ENCODE measurements at places on chromosomes 2 and 18.

- DNase-seq, result no peak
Measured at GRCh38 chr2:239693761-239694415, 293.1 kb upstream of the HDAC4 start.

- no peak for DNase-seq
Measured at GRCh38 chr2:44548221-44549098, 186.7 kb downstream of the CAMKMT start.

DNA sequence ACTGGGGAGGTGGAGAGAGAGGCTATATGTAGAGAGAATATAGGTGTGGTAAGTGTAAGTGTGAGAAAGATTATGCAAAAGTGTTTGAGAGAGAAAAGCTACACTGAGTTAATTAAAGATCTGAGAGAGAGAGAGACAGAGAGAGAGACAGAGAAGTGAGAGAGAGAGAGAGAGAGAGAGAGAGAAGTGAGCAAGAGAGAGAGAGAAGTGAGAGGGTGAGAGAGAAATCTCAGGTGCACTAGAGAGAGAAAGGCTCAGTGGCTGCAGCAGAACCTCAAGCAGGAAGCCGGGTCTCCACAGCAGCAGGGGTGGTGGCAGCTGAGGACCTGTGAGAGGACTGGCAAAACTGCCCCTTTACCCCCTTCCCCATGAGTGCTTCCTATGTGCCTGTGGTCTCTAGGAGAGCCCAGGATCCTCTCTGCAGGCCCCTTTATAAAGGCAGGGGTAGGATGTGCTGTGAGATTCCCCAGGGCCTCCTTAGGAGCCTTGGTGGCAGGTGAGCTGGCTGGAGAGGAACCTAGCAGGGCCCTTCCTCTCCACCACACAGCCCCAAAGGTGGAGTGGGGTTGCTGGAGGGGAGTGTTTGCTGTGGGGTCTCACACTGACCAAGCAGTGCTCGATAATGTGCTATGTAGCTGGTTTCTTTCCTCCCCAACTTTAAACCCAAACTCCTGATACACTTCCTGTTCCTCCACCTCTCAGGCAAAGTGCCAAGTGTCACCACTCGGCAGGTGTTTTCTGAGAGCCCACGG is 52.6 kb downstream of the SLC4A5 start:
- DNase-seq, result no peak

DNA sequence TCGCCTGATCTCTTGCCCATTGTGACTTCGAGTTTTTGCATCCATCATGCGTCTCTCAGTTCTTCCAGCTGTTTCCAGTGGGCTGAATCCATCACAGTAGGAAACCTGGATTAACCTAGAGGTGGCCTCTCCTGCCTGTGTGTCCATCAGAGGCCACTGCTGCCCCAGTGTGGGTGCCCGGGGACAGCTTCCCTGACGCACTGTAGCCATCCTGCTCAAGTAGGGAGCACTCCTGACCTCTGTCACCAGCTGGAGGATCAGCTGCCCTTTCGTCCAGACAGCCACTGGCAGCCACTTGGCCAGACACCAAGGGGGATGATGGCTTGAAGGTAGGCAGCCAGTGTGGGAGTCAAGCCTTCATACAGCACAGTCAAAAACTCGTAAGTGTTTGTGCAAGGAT is 36.9 kb upstream of the LBH start:
- no peak for DNase-seq

DNA sequence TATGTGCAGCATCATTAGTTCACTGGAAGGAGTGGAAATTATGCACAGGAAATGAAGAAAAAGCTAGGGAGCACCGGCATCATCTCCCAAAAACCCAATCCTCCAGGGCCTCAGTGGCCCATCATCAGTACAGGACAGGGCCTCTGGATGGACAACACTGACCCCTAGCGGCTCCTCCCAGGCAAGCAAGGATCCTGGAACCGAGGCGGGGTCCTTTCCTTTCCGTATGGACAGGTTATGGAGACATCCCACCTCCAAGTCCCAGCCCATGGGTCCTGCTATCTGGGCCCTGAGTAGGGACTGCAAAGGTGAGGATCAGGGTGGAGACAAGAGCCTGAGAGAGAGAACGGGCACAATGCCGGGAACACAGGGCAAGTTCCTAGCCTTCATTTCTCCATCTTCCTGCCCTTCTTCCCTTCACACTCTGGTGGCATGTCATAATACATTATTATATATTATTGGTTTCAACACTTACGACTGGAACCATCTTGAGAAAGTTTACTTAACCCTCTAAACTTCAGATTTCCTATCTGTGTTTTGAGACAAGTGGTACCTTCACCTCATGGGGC is 68.2 kb downstream of the ZNF516 start:
- peak; percentile 43 for DNase-seq

DNA sequence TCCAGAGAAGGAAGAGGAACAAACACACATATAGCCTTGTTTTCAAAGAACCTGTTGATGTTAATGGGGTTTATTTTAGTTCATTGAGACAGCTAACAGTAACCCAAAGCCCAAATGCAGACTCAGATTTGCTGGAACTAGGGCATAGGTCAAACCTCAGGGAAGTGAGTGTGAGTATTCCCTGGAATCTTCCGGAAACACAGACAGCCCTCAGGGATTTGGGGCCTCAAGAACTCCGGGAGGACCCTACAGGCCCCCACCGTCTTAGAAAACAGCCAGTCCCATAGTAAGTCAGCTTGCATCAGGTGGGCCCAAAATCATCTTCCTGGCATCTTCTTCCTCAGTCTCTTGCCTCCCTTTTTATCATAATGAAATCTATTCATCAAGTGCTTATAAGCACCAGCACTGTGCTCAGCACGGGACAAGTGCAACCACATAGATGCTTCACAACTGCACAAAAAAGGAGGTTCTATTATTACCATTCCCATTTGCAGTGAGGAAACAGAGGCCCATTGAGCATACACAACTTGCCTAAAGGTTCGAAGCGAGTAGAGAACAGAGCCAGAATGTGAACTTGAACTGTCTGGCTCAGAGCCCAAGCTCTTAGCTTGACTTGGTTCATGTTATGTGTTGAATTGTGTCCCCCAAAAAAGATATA is 50.2 kb upstream of the BCL11A start:
- DNase-seq, result no peak

- DNase-seq, result no peak
Measured at GRCh38 chr18:31576670-31577069, 15.0 kb upstream of the TTR start.

- no peak for DNase-seq
Measured at GRCh38 chr2:46794693-46795317, 120.8 kb downstream of the MCFD2 start.

GRCh38 chr18:59318460-59319050 is at the start of gene CPLX4:
Gene CPLX4, minus strand, starts transcription at chr18:59318649. Its CDS starts 187 bp downstream, at chr18:59318462.
- DNase-seq, result no peak

DNA sequence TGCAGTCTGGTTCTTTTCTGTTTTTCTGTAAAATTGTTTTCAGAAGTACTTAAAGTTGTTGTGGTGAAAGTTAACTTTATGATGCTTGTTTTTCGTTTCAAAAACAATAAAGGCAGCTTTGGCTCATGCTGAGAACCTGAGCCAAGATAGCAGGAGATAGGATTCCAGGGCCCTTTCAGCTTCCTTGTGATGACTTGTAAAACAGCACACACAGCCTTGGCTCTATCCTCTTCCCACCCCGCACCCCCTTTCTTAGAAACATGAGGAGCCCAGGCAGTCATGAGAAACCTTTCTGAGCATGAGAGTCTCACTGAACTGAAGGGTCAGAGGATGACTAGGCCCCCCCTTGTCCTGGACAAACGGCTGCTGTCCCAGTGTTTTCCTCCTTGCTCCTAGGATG is 12.4 kb upstream of the CHRNA1 start:
- no peak for DNase-seq

DNA sequence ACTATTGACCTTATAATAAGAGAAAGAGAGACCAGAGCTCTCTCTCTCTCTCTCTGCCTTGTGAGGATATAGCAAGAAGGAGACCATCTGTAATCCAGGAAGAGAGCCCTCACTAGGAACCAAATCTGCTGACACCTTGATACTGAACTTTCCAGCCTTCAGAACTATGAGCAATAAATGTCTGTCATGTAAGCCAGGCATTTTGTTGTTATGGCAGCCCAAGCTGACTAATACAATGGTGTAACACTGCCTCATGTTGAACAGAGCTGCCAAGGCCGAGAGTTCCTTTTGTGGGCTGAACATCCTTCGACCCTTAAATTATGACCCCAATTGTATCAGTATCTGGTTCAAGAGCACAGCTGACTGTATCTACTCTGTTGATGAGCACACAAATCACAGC is 108.0 kb downstream of the LRRC30 start:
- DNase-seq, result no peak

DNA sequence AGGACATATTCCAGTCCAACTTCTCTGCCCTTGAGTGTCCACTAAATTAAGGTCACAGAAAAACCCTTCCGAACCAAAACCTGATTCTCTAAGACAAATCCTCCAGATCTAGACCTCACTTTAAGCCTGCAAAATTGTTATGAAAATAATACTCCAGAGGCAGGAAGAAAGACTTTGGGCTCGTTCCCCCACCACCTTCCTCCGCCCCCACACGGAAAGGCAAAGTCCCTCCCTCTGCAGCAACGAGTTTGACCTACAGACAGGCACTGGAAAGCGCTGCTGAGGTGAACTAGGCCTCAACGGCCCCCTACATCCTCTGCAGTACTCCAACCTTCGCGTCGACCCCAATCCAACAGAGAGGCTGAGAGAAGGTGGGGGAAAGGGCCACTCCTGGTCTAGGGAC is 808 bp downstream of the ATP5MC3 start:
- DNase-seq, result no peak

DNA sequence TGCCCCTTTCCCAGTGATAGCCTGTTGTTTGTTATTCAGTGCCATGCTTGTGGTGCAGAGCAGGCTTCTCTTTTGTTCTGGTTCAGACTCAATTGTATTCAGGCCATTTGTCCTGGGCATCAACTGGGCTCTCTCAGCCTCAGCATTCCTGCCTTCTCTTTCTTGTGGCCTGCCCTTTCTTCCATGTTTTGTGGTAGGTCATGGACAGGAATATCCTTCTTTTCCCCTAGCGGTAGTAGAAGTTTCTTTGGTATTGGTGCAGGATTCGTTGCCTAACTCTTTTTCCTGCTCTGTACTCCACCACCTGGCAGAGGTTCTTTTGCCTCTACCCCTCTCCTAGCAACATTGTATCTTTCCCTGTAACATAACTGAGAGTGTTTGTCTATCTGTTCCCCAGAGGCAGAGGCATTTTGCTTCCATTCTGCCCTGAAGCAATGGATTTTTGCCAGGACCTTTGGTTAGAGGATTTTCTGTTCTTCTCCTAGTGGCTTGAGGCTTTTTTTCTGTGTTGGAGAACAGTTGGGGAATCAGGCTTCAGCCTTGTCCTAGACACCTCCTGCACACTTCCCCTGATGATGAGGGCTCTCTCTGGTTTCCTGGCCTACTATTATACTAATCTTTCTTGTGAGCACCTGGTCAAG is 68.5 kb downstream of the NCOA1 start:
- DNase-seq, result no peak

DNA sequence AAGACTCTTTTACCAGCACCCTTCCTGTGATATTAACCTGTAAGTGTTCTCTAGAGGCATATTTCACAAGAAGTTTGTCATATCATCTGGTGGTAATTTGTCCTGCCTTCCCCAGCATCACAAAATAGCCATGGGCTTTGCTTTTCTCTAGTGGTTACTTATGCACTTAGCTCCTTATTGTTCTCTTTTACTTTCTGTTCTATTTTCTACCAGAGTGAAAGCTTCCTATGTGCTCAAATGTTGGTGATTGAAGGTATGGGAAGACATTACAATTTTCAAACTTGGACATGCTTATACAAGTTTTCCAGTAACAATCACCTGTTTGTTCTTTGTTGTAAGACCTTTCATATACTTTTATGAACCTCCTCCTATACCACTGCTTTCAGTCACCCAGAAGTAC is 87.0 kb upstream of the KCNH7 start:
- no peak for DNase-seq

DNA sequence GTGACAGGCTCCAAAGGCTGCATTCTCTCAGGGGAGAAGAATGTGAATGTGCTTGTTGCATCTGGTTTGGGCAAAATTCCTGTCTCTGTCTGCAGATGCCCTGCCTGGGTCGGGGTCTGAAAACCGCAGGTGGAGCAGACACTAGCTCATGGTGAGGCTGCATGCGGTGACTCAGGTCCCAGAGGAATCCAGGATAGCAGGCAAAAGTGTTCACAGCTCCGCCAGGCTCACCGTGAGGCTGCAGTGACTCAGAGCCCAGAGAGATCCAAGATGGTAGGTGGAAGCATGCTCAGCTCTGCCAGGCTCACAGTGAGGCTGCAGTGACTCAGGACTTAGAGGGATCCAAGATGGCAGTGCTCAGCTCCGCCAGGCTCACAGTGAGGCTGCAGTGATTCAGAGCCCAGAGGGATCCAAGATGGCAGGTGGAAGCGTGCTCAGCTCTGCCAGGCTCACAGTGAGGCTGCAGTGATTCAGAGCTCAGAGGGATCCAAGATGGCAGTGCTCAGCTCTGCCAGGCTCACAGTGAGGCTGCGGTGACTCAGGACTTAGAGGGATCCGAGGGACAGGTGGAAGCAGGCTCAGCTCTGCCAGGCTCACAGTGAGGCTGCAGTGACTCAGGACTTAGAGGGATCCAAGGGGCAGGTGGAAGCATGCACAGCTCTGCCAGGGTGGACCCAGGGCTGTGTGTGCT is 200.5 kb downstream of the ACKR3 start:
- DNase-seq, result no peak

- DNase-seq, result no peak
Measured at GRCh38 chr2:63914311-63914710, 72.6 kb downstream of the UGP2 start.

- DNase-seq, result no peak
Measured at GRCh38 chr18:29823671-29824070, 1218.9 kb downstream of the DSC3 start.

GRCh38 chr18:3266062-3266608 is 4.2 kb downstream of the MYL12B start:
- no peak for DNase-seq

DNA sequence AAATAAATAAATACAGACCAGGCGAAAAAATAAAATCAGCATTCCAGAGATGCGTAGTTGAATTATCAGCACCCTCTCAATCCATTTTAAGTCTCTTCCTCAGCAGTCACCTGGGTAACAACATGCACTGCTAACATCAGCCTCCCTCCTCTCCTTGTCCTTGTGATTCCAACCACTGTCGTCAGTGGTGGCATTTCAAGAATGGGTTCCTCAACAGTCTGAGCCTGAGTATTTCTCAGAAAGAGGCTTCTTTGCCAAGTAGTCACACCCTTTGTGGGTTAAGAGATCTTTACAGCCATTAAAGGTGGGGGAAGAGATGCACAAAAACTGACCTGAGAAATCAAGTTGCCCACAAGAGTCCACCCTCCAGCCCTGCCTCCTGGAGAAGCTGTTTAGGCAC is 39.0 kb downstream of the NOL10 start:
- DNase-seq, result no peak

DNA sequence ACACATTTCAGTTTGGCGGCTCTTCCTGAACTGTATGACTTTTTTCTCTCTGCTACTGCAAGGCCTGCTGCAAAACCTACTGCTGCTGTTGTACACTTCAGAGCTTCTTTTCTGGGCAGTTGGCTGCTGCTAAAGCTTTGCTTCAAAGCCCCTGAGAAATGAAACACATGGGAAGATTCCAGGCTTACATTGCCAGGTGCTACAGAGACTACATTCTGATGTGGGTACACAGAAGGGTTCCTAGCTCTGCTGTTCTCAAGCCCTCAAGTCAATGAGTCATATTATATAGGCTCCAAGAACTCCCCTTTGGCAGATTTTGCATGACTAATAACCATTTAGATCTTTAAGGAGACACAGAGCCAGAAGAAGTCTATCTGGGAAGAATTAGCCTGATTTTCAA is 12.9 kb upstream of the PGAP1 start:
- no peak for DNase-seq

Measured in neuronal stem cell (in vitro differentiated cells).